NCI-H1694 (cell line): ENCODE measurements at places on chromosomes 1 and 21.

DNA sequence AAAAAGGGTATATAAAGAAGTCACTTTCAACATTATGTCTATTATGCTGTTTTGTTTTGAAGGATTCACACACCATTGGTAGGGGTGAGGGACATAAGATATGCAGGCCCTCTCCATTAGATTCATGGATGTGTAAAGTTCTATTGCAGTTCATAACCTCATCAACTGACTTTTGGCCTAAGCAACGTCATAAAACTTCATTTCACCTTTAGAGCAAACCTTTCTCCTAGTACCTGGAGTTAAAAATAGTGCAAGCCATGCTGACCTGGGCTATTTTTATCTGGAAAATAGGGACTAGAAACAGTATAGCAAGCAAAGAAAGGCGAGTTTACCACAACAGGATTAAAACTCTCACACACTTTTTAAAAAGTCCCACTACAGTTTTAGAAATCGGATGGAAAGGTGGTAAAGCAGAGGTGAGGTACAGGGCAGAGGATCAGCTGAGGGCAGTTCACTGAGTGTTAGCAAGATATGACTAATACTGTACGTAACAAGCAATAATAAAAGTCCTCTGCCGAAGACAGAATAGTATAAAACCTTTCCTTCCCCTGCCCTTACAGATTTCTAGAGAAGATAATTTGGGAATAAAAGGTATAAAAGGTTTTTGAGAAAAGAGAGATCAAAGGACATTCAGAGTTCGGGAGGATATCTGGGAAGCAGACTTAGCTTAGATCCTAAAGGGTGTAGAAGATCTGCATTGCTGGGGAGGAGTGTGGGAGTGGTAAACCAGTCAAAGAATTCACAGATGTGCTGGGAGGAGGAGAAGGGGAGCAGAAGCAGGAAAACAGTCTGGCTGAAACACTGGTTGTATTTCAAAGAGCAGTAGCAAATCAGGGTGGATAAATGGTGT lies 14.3 kb downstream of the EGLN1 start:
- DNase-seq, result no peak

- DNase-seq, result no peak
These were observed 93.4 kb downstream of the ADARB1 start for GRCh38 chr21:45167796-45168222.

GRCh38 chr1:47725000-47725473 lies 272.1 kb downstream of the TRABD2B start:
- no peak for DNase-seq

- no peak for DNase-seq
These were observed 3.2 kb downstream of the CCN1 start for GRCh38 chr1:85583611-85584263.

GRCh38 chr1:46221749-46222148 lies 18.6 kb downstream of the LURAP1 start:
- no peak for DNase-seq

DNA sequence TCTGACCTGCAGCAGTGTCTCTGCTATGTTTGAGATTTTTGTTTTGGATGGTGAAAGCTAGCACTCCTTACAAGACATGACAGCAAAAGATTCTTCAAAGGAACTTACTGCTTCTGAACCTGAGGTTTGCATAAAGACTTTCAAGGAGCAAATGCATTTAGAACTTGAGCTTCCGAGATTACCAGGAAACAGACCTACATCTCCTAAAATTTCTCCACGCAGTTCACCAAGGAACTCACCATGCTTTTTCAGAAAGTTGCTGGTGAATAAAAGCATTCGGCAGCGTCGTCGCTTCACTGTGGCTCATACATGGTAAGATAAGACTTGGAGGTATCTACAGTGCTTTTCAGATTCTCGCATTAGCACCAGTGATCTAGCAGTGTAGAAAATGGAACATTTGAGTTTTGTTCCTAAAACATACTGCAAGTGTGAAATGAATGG lies 200.2 kb downstream of the PDE4B start:
- no peak for DNase-seq

DNA sequence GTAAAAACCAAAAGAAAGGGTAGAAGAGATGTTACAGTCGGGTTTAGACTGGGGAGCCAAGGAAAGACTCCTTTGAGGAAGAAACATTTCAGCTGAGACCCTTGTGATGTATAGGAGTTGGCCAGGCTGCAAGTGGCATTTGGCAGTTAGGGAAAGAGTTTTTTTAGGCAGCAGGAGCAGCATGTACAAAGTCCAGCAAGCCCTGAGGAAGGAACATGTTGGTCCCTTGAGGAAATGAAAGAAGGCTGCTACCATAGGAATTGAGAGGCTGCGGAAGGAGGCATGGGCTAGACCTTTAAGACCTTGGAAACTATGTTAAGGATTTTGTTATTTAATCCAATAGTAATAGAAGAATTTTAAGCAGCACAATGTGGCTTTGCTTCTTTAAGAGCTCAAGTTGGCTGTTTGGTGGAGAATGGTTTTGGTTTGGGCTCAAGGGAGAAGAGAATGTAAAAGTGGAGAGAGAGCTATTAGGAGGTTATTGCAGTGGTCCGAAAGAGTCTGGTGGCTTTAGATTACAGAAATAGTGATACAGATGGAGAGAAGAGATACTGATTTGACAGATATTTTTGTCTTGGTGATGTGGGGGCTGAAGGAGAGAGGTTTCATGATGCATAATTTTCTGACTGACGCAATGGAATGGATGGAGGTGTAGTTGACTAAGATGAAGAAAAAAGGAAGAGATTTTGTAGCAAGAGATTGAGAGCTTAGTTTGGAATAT lies 26.6 kb downstream of the SMAP2 start:
- DNase-seq, result no peak

DNA sequence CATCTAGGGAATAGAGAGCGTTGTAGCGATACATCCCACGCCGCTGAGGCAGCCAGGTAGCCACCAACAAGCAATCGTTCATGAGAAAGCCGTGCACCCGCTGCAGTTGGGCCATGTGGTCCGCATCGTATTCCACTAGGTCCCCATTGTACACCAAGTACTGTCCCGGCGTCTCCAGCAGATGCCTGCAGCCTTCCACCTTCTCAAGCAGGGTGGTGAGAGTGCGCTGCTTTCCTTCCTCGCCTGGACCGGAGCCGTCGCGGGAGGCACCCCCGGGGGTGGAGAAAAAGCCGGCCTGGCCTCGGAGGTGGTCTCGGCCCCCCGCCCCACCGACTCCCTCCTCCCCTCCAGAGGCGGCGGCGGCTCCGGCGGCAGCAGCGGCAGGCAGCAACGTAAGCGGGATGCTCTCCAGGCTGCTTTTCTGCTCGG lies 595 bp downstream of the EXOC8 start:
- DNase-seq, result no peak

DNA sequence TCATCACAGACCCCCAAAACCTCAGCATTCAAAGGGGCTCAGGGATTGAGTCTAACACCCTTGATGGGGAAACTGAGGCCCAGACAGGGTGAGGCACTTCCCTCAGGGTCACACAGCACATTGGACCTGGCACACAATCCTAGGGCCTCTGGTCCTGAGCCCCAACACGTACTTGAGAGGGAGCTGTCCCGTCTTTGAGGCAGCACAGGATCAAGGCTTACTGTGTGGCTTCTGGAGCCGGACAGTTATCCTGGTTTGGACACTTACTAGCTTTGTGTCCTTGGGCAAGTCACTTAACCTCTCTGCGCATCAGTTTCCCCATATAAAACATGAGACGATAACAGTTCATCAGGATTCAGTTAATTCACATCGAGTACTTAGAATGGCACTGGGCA lies 26.5 kb downstream of the RUNX3 start:
- no peak for DNase-seq

GRCh38 chr1:46223472-46223943 lies 20.4 kb downstream of the LURAP1 start:
- peak; percentile 75 for DNase-seq

GRCh38 chr21:44654576-44655175 lies at the start of gene KRTAP12-4:
TSS of gene KRTAP12-4 (minus strand) at chr21:44654659. CDS start at chr21:44654614, 45 bp downstream.
- DNase-seq, result no peak

GRCh38 chr1:197553281-197553680 lies 222.0 kb downstream of the DENND1B start:
- no peak for DNase-seq

- DNase-seq, result no peak
These were observed 15.5 kb upstream of the PABPC4 start for GRCh38 chr1:39592069-39592468.

GRCh38 chr1:231507476-231508355 lies 20.8 kb upstream of the TSNAX start:
- DNase-seq, result no peak

DNA sequence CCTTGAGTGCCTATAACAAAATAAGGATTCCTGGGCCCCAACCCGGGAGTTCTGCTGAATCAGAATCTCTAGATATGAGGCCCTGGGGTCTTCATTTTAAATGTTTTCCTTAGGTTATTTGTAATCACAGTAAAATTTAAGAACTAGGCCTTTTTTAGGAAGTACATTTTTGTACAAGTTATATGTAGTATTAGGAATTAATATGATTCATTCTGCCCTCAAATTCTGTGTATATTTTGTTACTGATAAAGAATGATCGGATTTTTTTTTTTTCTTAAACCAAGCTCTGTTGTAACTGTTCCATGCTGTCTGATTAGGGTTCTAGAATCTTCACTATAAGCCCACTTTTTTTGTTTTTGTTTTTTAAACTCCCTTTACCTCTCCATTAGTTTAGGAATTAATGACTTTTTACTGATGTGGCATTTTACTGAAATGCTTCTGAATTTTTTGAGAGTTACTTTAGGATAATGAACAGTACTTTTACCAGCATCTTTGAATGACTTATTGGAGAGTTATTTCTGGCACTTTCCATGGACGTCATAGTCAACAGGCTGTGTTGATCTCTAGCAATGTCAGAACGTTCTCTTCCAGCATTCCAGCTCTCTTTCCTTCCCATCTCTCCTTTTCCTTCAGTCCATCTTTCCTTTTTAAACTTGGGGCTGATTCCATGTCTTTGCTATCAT lies 48.3 kb downstream of the CLIC4 start:
- DNase-seq, result no peak

DNA sequence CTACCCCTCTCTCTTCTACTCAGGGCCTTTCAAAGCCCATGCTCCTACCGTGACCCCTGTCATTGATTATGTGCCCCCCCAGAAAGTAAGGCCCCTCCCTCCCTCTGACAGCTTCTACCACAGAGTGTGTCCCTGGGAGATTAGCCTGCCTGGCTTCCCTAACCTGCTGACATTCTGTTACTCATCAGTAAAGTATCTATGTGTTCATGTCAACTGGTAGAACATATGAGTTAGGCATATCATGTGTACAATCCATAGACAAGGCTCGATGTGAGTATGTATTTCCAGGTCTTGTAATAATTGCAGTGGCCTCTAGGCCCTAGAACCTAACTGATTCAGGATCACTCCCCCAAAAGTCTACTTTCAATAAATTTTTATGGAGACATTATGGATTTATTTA lies 120.0 kb downstream of the GIPC2 start:
- DNase-seq, result no peak

DNA sequence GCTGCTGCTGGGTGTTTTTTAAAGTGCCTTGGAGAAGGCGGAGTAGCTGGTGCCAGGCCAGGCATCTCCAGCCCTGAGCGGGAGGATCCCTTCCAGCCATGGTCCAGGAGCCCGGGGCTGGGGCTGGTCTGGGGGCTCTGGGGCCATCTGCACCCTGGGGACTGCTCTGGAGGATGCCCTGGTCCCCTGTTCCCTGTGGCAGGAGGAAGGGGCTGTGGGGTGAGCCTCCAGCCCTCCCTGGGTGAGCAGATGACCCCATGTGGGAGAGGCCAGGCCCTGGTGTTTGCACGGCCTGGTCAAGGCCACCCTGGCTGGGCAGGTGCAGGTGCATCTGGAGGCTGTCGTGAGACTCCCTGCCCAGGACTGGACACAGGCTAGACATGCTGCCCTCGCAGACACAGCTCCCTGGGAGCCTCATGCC lies 56.7 kb downstream of the SLX9 start:
- DNase-seq, result no peak

- no peak for DNase-seq
These were observed 42.0 kb downstream of the IL23R start for GRCh38 chr1:67208217-67208616.

- no peak for DNase-seq
These were observed 10.3 kb downstream of the PLA2G4A start for GRCh38 chr1:186839041-186839400.

DNA sequence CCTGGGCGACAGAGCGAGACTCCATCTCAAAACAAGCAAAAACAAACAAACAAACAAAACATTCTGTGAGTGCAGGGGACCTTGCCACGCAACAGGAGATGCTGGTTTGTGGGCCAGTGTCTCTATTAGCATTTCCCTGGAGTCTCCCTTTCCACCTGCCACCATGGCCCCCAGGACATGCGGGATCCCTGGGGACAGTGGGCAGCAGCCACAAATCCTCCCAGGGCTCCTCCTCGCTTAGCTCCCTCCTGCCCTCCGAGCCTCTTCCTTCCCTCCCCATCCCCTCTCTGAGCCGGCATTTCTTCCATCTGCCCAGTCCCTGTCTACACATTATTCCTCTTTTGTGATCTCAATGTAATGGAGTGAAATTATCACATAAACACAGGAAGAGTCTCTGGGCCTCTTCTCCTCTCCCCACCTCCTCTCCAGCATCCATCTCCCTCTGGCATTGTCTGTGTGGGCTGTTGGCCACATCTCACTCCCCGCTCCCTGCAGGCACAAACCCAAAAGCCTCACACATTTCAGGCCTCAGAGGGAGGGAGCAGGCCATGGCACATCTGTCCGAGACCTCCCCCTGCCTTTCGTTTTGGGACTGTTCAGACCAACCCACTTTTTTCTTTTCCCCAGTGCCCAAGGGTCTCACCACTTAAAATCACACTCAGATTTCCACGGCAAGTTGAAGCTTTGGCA lies 144.3 kb downstream of the MIS18A start:
- peak; percentile 14 for DNase-seq

GRCh38 chr1:243375596-243375995 lies 119.8 kb downstream of the SDCCAG8 start:
- DNase-seq, result no peak

GRCh38 chr1:180229483-180230415 lies at the start of gene LHX4:
TSS of gene LHX4 (plus strand) at chr1:180230264. CDS start at chr1:180230530, 266 bp downstream.
- no peak for DNase-seq

DNA sequence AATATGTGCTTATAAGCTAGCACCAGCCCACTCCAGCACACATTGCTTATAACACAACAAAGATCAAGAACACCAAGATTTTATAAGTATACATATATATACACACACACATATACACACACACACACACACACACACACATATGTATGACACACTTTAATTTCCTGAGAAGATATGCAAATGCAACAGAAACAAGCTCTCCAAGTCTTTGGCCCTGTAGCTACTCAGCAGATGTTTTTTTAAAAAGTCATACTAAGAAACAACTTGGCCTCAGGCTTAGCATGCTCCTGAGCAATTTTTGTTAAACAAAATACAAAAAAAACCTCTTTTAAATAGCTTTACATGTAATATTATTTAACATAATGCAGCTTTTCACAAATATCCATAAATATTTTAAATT lies 11.1 kb downstream of the TNFSF18 start:
- DNase-seq, result no peak

- DNase-seq, result no peak
These were observed 227.6 kb downstream of the LMO4 start for GRCh38 chr1:87556326-87556725.
